ENCODE measurements at places on chromosomes 6 and 20. TPM values are rescaled to one million over a fixed set of nuclear protein-coding genes. Genes with fewer than 3 reads are reported as not detected.

- DNase-seq, result no peak
- no peaks in the 10 kb centered on the region for H3K36me3 ChIP-seq
- H3K27me3 ChIP-seq, result peaks cover 22% of the 10 kb centered on the region
- H3K27ac ChIP-seq, result no peak overlapping the region
- no peaks in the 10 kb centered on the region for H3K4me1 ChIP-seq
- no peak overlapping the region for H3K4me3 ChIP-seq
Observed at GRCh38 chr6:53483423-53484353, 61.2 kb downstream of the GCLC start.

- H3K36me3 ChIP-seq, result peaks cover 7% of the 10 kb centered on the region
- no peak overlapping the region for H3K27ac ChIP-seq
- H3K4me1 ChIP-seq, result no peaks in the 10 kb centered on the region
- no peak for DNase-seq
- H3K4me3 ChIP-seq, result no peak overlapping the region
Observed at GRCh38 chr6:34259529-34260069, 10.8 kb upstream of the SMIM29 start.

DNA sequence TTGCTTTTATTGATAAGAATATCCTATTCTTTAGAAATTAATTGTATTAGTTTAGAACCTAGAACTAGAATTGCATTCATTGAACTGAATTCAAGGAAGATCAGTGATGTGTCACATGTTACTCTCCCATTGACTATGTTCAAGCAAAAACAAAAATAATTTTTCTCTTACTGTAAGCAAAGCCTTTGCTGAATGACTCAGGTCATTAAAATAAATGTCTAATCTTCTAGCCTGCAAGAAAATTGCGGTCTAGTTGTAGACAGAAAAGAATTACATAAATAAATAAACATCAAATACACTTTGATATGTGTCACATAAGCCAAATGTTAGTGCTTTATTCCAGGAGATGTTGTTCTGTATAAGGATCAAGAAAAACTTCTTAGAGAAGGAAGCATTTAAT, 387.9 kb downstream of the ADGRB3 start:
- H3K27ac ChIP-seq, result no peak overlapping the region
- no peaks in the 10 kb centered on the region for H3K27me3 ChIP-seq
- no peaks in the 10 kb centered on the region for H3K36me3 ChIP-seq

MAS1 gene
- not detected for total RNA-seq

DNA sequence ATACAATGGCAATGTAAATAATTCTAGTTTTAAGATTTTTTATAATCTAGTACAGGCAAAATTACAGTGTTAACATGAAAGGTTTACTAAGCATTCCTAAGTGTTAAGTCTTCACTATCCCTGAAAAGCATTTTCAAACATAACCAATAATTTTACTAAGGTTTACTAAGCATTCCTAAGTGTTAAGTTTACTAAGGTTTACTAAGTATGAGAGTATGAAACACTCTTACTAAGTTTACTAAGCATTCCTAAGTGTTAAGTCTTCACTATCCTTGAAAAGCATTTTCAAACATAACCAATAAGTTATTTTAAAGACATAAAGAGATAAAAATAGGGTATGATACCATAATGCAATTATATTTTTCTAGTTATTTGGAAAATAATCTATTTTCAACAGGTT, 82.6 kb downstream of the PRSS35 start:
- no peaks in the 10 kb centered on the region for H3K27me3 ChIP-seq
- no peak overlapping the region for H3K27ac ChIP-seq
- no peak for DNase-seq
- no peak overlapping the region for H3K4me3 ChIP-seq
- H3K36me3 ChIP-seq, result no peaks in the 10 kb centered on the region

- no peak overlapping the region for H3K27ac ChIP-seq
- H3K4me1 ChIP-seq, result no peaks in the 10 kb centered on the region
- H3K4me3 ChIP-seq, result no peak overlapping the region
- no peaks in the 10 kb centered on the region for H3K27me3 ChIP-seq
Observed at GRCh38 chr6:42369568-42369967, 82.2 kb downstream of the TRERF1 start.

GRCh38 chr6:82361631-82362030, 2.0 kb upstream of the TPBG start:
- DNase-seq, result no peak
- H3K27me3 ChIP-seq, result peaks cover 21% of the 10 kb centered on the region
- H3K4me1 ChIP-seq, result peaks cover 13% of the 10 kb centered on the region
- H3K36me3 ChIP-seq, result peaks cover 4% of the 10 kb centered on the region
- no peak overlapping the region for H3K4me3 ChIP-seq

DNA sequence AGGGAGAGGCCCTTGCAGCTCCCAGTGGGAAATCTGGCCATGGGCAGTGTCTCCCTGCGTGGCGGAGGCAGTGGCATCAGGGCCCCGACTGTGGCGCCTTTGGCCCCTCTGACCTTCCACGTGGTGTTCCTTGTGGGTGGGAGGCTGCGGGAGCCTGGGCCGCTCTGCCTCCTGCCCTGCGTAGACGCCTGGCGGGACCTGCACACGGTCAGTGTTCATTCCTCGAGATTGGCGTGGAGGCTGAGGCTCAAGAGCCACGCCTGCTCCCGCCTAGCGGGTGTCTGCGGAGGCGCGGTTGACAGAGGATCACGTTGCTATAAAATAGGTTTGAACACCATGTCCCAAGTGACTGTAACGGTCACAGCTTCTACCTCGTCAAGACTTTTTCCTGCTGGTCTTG, 14.0 kb downstream of the COL9A3 start:
- no peak for DNase-seq
- peaks cover 11% of the 10 kb centered on the region for H3K4me1 ChIP-seq
- no peak overlapping the region for H3K27ac ChIP-seq
- H3K36me3 ChIP-seq, result peaks cover 4% of the 10 kb centered on the region
- H3K4me3 ChIP-seq, result no peak overlapping the region

DNA sequence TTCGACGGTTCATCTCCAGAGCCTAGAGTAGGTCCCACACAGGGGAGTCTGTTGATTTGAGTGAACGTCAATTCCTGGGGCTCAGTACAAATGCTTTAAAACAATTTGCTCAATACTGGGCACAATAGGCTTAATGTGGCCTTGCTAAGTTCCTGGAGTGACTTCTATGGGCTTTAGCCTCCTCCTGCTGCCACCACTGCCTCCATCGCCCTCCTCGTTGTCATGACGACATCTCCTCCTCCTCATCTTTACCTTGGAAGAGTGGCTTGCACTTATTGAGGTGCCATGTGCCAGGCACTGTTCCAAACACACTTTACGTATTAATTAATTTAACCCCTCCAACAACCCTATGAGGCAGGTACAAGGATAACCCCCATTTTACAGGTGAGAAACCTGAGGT, 11.8 kb upstream of the ZMYND8 start:
- H3K4me3 ChIP-seq, result no peak overlapping the region
- no peak overlapping the region for H3K27ac ChIP-seq
- H3K4me1 ChIP-seq, result peaks cover 7% of the 10 kb centered on the region
- no peaks in the 10 kb centered on the region for H3K36me3 ChIP-seq

DNA sequence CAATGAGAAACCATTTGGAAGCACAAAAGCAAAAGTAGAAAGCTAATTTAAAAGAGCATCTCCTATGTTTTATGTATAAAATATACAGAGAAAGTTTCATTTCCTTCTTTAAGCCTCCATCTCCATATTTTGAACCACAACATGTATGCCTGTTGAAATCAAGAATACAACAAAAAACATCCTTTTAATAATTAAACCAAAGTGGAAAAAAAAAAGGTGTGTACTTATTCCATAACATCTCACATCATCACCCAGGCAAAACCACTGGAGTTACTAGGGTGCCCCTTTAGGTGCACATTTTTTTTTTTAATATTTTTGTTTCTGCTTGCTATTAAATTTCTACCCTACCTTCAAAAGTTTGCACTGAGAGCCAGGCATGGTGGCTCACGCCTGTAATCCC, 43.0 kb downstream of the EDN1 start:
- H3K4me1 ChIP-seq, result peaks cover 31% of the 10 kb centered on the region
- peaks cover 17% of the 10 kb centered on the region for H3K27me3 ChIP-seq
- no peaks in the 10 kb centered on the region for H3K36me3 ChIP-seq
- no peak overlapping the region for H3K27ac ChIP-seq
- H3K4me3 ChIP-seq, result no peak overlapping the region

ADGRF1 gene
- total RNA-seq, result 0.12 TPM

PDE10A gene
- 14.4 TPM for total RNA-seq

GRCh38 chr6:142883011-142883410, 62.0 kb downstream of the HIVEP2 start:
- H3K4me3 ChIP-seq, result no peak overlapping the region
- H3K27me3 ChIP-seq, result peaks cover 15% of the 10 kb centered on the region
- no peaks in the 10 kb centered on the region for H3K36me3 ChIP-seq

DNA sequence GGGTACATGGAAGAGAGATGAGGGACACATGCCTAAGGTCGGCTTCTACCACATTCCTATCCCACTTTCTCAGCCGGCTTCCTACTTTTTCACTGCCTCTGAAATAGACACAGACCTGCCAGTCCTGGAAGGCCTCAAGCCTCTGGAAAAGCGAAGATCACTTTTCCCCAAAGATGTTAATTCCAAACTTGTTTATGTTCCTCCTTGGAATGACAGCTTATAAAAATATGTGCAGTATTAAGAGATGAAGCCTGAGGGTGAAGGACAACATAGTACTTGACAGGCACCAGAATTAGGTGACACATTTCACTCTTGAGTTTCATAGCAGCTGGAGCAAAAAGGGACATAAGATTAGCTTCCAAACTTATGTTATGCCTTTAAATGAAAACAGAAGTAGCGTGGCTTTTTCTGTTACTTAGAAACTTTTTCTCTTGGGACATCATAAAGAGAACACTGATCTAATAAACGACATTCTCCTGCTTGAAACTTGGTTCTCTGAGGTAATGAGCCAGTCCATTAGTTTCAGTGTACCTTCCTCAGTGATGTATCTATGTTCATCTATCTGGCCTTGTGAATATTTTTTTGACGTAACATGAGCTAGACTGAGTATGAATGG, 25.3 kb downstream of the FOXO3 start:
- DNase-seq, result no peak
- H3K27me3 ChIP-seq, result no peaks in the 10 kb centered on the region
- H3K36me3 ChIP-seq, result peaks cover 2% of the 10 kb centered on the region
- H3K27ac ChIP-seq, result no peak overlapping the region
- peaks cover 32% of the 10 kb centered on the region for H3K4me1 ChIP-seq
- no peak overlapping the region for H3K4me3 ChIP-seq

Measured in progenitor cell of endocrine pancreas (in vitro differentiated cells).